ENCODE measurements at places on chromosomes 1 and 21. TPM values are rescaled to one million over a fixed set of nuclear protein-coding genes. Genes with fewer than 3 reads are reported as not detected.

- no peak for DNase-seq
These were observed 2.5 kb downstream of the PDZK1IP1 start for GRCh38 chr1:47187231-47187925.

GRCh38 chr1:50492142-50492541 lies 68.9 kb upstream of the DMRTA2 start:
- no peak for DNase-seq

DNA sequence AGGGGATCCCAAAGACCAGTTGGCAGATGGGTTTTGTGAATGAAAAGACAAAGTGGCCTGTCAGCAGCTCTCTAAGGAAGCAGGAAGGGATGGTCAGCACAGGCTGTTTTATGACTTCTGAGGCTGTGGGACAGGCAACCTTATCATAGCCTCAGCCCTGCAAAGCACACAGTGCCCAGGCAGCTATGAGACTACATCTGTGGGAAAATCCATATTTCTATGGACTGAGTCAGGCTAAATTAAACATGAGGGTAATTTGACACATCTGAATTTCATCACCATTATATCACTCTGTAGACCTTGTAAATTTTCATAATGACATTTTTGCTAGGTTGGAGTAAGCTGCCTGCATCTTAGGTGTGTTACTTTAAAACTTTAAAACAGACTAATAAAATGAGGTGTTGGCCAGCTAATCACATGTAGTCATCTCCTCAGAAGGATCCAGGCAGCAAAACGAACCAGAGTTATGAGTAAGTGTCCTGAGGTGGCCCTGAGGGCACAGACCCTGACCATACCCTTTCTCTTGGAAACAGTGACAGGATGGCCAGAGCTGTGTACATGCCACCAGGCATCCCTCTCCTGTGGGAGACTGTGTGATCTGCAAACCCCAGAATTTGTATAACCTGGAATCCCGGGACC lies 14.6 kb downstream of the NGF start:
- no peak for DNase-seq

The CFAP141 gene
- not detected for total RNA-seq

DNA sequence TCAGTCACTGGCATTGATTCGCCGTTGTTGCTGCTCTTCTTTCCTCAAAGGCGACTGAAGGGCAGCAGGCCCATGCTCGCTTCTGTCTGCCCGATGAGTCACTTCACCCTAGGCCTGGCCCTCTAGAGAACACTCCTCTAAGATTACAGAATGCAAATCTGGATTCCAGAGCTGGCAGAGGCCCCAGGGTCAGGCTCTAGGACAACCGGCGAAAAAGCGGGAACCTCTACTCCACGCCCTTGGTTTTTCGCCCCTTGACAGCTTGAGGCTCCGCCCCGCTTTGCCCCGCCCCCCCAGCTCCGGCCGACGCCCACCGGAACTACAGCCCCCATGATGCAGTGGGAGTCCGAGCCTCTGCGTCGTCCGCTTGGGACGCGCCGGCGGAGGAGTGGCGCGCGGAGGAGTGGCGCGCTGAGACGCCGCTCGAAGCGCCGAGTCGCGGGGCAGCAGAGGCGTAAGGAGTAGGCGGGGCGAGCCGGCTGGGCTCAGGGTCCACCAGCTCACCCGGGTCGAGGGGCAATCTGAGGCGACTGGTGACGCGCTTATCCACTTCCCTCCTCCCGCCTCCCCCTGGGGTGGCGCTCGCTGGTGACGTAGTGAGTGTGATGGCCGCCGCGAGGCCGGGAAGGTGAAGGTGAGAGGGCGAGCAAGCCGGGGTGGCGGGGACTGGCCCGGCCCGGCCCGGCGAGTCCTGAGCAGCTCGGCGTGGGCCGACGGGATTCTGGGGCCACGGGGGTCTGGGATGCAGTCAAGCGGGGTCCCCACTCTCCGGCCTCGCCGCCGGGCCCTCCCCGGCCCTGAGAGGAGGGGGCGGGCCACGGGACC lies at the start of gene MFN2:
Gene MFN2, plus strand, starts transcription at position 594 of the 825 bp plus-strand sequence. CDS start 8,725 bp downstream, outside the sequence.
- DNase-seq = peak; percentile 98

The LCE1F gene
- total RNA-seq = not detected

GRCh38 chr21:33662046-33662445 lies 19.7 kb downstream of the ITSN1 start:
- no peak for DNase-seq

The FCGR3A gene
- total RNA-seq = not detected
